ENCODE measurements at places on chromosomes 3 and 15. TPM values are rescaled to one million over a fixed set of nuclear protein-coding genes. Genes with fewer than 3 reads are reported as not detected.

Gene ZNF621
- 16.4 TPM for total RNA-seq

DNA sequence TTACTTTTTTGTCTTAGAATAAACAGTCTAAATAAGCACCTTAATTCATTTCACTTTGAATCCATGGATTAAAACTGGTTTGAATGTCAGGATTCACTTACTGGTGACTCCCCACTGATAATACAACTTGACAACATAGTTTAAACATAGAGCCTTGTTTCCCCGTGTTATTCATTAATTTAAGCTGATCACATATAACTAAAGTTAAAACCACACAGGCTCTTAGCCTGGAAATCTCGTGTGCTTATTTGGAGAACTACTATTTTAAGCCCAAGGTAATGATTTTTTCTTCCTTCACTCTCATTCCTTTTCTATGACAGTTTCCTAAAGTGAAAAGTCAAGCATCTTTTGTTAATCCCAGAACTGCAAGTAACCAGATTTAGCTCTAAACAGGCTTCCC, 64.2 kb downstream of the HACD2 start:
- DNase-seq: no peak

DNA sequence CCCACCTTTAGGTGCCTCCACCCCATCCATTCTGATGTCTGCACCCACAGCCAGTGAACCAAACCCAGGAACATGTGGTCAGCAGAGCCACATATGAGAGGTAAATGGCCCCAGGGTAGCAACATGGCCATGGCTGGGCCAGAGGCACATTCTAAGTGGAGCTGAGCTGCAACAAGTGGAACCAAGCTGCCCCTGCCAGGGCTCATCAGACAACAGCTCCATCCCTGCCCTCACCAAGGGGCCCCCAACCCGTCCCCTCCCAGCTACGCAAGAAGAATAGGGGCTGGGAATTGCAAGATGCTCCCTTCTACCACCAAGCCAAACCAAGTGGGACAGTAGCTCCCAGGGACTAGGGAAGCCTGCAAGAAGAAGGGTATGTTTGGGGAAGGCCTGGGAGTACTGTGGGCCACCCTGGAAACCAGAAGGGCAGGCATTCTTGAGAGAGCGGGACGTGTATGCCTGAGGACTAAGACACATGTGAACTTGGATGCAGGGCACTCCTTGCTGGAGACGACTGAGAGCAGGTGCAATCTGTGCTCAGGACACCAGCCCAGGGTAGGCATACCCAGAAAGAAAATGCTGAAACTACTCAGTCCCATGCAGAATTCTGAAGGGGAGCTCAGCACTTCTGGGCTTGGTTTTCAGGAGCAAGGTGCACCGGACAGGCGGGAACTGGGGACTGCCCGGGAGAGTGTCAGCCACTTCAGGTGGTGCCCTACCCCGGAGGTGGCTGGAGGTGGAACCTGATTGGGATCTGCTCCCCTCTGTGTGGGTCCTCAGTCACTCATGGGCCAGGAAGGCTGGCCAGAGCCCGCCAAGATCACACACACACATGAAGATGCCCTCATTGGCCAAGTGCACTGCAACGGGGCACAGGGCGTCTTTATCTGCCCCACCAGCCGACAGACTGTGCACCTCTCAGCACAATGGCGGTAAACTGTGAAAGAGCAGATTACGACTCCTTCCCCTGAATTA, 9.5 kb downstream of the MYL3 start:
- peak; percentile 0 for DNase-seq

GRCh38 chr3:66478960-66479359, 21.9 kb downstream of the LRIG1 start:
- DNase-seq: no peak

Gene DHFR2
- total RNA-seq: 4.5 TPM

GRCh38 chr3:195447201-195447600, 4.4 kb upstream of the ACAP2 start:
- no peak for DNase-seq

Gene FBXL22
- 0.43 TPM for total RNA-seq

Gene MRPL47
- 50.4 TPM for total RNA-seq

- DNase-seq: no peak
Measured at GRCh38 chr3:126550488-126551051, 8.2 kb downstream of the C3orf22 start.

- no peak for DNase-seq
Measured at GRCh38 chr3:61008153-61008997, 242.9 kb downstream of the FHIT start.

DNA sequence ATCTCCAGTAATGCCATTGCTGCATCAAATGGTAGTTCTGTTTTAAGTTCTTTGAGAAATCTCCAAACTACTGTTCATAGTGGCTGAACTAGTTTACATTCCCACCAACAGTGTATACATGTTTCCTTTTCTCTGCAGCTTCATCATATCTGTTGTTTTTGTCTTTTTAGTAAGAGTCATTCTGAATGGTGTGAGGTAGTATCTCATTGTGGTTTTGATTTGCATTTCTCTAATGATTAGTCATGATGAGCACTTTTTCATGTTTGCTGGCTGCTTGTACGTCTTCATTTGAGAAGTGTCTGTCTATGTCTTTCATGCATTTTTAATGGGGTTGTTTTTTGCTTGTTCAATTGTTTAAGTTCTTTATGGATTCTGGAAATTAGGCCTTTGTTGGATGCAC, 10.2 kb upstream of the GCSAM start:
- no peak for DNase-seq

DNA sequence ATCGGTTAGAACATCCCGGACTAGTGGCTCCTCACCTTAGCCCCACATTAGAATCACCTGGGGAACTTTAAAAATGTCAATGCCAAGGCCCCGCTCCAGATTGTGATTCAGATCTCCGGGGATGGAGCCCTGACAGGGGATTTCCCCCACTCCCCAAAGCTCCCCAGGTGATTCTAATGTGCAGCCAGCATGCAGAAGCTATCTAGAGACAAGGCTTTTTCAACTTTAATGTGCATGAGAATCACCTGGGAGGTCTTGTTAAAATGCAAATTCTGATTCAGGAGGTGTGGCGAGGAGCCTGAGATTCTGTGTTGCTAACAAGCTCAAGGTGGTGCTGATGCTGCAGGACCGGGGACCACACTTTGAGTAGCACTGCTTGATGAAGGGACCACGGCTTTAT, 156.7 kb downstream of the RAB11A start:
- no peak for DNase-seq

DNA sequence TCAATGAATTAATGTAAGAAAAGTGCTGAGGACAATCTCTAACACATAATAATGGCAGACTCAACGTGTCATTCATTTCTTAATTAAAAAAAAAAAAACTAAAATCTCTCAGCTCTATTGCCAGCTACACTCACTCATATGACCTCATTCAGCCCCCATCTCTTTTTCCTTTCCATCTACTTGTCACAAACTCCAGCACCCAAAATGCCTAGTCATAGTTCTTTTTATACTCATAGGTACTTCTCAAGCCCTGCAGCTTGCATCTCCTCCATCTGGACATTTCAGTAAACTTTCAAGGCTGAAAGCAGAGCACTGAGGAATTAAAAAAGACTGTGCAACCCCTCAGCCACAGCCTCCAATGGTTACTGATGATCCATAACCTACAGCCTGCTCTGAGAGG, 109.8 kb downstream of the PLCH1 start:
- DNase-seq: no peak

GRCh38 chr3:65245133-65246063, 557.6 kb upstream of the ADAMTS9 start:
- DNase-seq: no peak

Gene TERC
- 20.4 TPM for total RNA-seq

Gene ZBBX
- total RNA-seq: not detected

GRCh38 chr3:8416965-8417364, 84.7 kb upstream of the LMCD1 start:
- peak; percentile 9 for DNase-seq

DNA sequence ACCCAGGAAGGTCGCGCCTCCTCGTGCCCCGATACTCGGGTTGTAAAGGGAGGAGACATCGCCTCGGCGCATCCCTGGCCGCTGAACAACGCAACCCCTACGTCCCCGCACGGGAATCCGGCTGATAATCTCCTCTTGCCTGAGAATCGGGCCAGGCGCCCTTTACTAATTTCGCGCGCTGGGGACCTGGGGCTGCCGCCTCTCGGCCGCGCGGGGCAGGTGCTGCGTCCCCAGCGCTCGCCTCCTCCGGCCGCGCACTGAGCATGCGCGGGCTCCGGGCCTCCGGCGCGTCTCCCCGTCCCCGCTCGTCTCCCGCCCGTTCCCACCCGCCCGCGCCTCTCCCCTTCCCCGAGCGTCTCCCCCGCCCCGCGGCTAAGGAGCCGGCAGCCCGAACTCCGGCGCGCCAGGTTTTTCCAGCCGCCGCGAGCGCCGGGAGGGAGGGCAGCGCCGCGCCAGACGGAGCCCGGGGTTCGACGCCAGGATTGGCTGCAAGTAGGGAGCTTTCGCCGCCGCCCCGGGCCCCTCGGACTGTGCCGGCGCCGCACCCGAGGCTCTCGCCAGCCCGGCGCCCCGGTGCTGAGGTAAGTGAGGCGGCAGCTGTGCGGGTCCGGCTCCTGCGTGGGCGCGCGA, at the start of gene CNTN4:
CNTN4 (plus strand) TSS at position 469 of the 630 bp plus-strand sequence.
- peak; percentile 11 for DNase-seq

- no peak for DNase-seq
Measured at GRCh38 chr15:71811752-71812735, 1.7 kb downstream of the NR2E3 start.

Gene PLA2G4E
- not detected for total RNA-seq

GRCh38 chr3:171351676-171352075, 108.5 kb downstream of the TNIK start:
- DNase-seq: no peak

DNA sequence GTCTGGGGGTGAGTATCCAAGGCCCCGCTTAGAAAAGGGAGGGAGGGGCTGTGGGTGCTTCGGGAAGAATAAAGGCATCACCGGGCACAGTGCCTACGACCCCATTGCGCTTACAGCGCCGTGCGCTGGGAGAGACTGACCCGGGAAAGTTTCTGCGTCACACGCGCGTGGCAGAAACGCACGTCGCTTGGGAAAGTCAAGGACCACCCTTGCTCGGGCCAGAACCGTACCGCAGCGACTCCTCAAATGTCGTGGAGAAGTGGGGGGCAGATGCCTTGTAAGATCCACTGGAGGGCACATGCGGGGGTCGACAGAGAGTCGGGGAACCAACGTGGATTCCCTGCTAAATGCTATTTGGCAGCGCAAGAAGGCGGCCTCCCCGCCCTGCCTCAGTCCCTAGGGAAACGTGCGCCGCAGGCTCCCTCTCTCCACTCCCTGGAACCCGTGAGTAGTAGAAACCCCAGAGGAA, 2.4 kb downstream of the ADAMTS9 start:
- no peak for DNase-seq

DNA sequence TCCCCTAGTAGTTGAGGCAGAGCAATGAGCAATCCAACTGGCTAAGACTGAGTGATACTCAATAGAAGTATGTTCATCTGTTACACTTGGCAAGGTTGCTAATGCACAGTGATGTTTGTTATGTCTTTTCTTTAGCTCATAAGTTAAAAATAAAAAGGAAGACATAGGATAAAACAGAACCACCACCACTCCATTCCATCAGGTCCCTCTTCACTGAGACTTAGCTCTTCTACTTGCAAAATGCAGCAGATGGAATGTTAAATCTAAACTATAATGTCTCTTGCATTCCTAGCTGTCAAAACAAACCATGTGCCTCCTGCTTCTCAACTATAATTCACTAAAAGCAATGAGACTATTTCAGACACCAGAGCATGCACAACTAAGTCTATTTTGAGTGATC, 265.6 kb upstream of the UBE2E2 start:
- no peak for DNase-seq

Gene ABI3BP
- total RNA-seq: not detected

Gene INO80
- total RNA-seq: 14.0 TPM

DNA sequence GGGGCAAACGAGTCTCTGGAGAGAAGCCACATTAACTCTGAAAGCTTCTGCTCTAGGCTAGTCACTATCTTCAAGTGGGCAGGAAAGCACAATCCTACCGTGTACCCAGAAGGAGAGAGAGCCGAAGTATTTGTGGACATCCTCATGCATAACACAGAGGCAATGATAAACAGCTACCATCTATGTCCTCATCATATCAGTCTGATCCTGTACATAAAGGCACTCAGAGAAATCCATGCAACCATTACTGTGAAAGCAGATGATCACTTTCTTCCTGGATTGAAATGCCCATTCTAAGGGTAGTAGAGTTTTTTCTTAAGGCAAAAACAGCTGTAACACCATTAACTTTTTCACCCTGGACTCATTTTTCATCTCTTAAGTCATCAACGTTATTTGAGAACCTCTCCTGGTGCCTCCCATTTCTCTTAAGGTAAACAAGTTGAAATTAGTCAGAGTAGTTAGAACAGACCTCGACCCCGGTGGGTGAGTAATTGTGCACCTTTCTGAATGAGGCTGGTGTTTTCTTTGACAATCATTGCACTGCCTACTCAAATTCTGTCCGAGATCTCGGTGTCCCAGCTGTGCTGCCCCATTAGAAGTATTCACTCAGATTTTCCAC, 327.4 kb downstream of the SHQ1 start:
- DNase-seq: peak; percentile 88

Gene OR5K2
- total RNA-seq: not detected

Gene LMAN1L
- not detected for total RNA-seq

Gene FANCD2OS
- not detected for total RNA-seq

DNA sequence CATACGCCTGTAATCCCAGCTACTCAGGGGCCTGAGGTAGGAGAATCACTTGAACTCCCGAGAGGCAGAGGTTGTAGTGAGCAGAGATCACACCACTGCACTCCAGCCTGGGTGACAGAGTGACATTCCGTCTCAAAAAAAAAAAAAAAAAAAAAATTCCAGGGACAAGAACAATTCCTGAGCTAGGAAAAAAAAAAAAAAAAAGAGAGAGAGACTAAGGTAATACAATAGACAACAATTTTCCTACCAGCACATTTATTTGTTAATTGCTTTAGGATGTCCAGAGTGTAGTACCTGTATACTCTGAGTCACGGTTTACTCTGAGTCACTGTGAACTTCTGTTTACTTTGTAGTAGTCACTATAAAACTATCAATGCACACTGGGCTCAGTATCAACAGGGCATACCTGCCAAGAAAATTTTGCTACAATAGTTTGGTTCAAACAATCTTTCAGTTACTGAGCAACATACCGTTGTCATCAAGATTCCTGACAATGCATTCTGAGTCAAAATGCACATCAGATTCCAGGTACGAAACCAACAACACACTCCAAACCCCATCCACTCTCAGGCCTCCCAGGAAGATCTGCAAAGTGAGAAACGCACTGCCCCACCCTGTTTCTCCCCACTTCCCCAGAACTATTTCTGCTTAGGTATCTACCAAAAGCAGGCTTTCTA, 28.3 kb downstream of the IGF2BP2 start:
- no peak for DNase-seq

Gene RHOV
- total RNA-seq: not detected

Gene LDHAL6B
- not detected for total RNA-seq

Gene IQCF5
- not detected for total RNA-seq

DNA sequence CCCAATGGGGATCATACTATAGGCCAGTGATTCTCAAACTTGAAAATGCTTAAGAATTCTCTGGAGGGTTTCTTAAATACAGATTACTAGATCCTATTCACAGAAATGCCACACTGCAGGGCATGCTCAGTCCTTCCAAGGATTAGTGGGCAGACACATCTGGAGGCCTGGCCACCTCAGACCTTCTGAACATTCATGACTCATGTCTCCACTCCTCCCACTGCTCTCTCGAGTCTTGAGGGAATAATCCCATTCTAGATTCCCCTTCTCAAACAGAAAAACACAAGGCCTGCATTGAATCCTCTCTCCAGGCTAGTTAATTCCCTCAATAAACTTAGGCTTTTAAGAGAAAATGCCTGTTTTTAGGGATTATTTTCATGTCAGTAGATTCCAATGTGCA, 22.1 kb downstream of the ZNF621 start:
- no peak for DNase-seq

Gene FES
- total RNA-seq: 24.2 TPM
